ENCODE measurements at places on chromosomes 5 and 9. TPM values are rescaled to one million over a fixed set of nuclear protein-coding genes. Genes with fewer than 3 reads are reported as not detected.

The PCDHB9 gene
- 1.9 TPM for total RNA-seq

- DNase-seq, result no peak
Observed at GRCh38 chr5:173075137-173075843, 19.1 kb downstream of the CREBRF start.

DNA sequence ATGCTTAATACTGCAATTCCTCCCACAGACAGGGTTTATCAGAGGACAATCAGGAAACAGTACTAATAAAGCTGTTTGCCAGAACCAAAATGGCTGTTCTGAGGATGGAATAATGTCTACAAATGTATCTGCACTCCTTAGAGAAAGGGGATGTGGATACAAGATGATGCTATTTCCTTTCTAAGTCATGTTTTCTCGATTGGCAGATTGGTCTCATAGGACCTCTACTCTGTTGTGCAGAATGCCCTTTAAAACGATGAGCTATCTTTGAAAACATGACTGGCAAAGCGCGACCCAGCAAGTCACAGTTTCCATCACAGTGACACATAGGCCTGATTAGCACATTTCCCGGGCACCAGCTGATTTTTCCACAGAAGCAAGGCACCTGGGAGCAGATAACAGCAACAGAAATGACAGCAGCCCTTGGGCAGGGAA is 54.0 kb downstream of the AOPEP start:
- no peak for DNase-seq

DNA sequence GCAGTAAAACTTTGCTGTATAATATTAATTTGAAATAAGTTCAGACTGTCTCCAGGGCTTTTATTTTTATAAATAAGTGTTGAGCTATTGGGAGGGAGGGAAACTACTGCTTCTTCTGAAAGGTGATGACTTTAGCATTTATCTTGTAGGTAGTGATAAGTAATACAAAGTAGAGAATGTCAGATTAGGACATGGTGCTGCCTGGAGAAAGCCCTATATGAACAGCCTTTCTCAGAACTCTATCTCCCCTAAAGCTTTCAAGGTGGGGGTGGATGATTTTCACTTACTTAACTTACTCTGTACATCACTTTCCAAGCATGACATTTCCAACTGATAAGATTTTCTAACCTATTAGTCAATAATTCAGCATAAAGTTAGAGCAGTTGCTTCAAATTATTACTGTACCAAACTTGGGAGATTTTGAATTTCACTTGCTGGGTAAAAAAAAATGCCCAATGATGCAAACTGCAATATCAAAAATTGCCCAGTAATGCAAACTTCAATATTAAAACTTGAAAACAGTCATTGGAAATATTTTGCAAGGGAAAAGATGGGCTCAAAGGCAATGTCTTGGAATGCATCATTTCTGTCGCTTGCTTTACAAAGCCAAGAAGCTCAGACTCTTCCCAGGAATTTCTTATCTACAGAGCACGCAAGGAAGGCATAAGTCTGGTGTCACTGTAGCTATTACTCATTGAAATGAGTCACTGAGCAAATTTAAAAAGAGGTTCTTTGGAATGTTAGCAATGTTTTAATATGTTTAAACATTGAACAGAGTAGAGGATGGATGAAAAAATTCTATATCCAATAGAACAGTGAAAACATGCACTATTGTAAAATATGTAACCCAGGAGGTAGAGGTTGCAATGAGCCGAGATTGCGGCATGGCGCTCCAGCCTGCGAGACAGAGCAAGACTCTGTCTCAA is 569.5 kb downstream of the PSAT1 start:
- peak; percentile 89 for DNase-seq

DNA sequence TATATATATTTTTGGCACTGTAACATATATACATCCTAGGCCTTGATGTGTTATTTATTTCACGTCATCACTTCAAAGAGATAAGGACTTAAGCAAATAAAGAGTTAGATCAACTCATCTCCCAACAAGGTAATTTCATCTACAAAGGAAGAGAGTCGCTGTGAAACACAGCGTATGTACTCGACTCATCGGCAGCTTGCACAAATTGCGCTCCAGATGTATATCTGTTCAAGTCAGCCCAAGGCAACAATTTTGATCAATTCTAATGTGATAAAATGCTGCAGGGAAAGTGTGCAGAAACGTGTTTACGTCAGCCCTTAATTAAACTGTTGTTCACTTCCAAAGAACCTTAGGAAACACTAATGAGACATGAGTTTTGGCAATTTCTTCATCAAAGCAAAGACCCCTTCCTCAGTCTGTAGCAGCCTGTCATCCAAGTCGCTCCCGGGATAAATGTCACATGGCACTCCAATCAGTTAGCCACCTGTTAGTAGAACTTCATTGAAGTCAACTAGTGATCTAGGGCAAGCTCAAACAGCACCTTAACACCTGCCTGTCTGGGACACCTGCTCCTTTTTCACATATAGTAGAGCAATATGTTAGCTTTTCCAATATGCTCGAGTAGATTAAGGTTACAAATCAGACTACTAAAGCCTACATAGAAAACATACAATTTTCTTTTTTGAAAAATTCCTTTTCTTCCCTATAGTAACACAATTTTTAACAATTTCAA is 182.4 kb downstream of the NFIB start:
- no peak for DNase-seq

DNA sequence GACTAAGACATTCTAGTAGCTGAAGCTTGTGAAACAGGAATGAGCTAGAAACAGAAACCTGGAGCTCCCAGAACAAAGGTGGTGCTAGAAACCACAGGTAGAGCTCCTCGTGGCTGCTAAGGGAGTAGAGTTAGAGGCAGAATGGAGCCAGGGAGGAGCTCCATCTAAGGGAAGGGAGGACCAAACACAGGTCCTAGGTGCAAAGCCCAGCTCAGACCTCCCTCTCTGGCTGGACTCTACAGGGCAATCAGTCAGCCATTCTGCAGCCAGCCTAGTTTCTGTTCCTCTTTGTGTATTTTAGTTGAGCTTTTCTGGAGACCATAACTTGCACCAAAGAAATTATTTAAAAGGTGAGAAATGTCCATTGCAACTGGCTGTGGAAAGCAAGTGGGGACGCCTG is 70.4 kb downstream of the CRB2 start:
- DNase-seq, result no peak

GRCh38 chr9:123408313-123409262 is 52.6 kb downstream of the CRB2 start:
- no peak for DNase-seq

- DNase-seq, result no peak
Observed at GRCh38 chr5:176884571-176884890, 14.6 kb downstream of the HK3 start.

Data from umbilical cord (tissue), 2 donors.